Effector memory CD4-positive, alpha-beta T cell (primary cell): ENCODE measurements at places on chromosomes 11 and 22.

DNA sequence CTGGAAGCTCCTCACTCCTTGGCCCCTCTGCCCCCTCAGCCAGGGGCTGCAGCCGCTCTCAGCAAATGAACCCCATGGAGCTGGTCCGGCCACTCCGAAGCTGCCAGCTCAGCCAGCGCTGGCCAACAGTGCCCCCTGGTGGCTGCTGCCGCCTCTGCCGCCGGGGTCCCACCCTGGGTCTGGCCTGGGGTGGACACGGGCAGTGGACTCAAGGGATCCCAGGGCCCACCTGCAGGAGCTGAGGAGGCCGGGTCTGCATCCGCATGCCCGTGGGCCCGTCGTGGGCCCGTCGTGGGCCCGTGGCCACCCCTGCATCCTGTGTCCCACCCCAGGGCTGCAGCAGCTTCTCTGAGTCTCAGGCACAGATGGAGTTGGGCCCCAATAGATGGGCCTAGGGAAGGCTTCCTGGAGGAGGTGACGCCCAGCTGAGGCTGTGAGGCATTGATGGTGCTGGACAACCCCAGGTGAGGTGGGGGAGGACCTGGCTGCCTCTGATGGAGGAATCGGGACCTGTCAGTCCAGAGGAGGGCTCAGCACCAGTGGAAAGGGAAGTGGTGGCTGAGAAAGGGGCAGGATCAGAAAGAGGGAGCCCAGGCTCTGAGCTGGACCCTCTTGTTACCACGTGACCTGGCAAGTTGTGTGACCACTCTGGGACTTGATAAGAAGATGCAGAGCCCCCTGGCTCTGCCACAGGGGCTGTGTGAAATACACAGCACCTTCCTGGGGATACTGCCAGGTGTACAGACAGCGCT is 522.3 kb downstream of the BRD1 start:
- no peak for DNase-seq

- no peak for DNase-seq
Observed at GRCh38 chr11:34065505-34066203, 14.1 kb downstream of the CAPRIN1 start.

- DNase-seq = no peak
Observed at GRCh38 chr11:74284466-74284865, 27.0 kb downstream of the P4HA3 start.

DNA sequence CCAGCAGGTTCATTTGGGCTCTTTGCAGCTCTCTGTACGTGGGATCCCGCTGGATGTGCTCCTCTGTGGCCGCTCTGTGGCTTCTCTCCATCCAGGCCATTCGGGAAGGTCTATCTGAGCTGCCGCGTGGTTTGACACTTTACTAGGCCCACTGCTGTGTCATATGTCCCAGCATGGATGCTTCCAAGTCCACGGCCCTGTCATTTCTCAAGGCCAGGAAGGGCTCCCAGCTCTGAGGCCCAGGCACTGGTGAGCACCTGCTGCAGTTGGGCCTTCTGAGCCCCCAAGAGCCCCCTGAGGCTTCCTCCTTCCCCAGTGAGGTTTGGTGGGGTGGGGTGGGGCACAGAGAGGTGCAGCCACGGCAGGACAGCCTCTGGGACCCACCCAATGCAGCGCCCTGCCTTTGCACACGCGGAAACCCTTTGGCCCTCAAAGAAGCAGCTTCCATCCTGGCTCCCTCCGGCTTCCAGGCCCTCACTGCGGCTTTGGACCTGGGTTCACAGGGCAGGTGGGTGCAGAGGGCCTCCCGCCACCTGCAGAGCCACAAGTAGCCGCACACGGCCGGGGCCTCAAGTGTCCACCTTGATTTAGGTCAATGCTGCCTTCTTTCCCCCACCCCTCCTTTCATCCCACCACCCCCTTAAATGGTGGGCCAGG is 44.5 kb upstream of the FGF3 start:
- DNase-seq = no peak

GRCh38 chr11:3826721-3827120 is 14.0 kb downstream of the RHOG start:
- DNase-seq = no peak

- DNase-seq = peak; percentile 18
Observed at GRCh38 chr11:77187776-77188632, 60.0 kb downstream of the MYO7A start.

DNA sequence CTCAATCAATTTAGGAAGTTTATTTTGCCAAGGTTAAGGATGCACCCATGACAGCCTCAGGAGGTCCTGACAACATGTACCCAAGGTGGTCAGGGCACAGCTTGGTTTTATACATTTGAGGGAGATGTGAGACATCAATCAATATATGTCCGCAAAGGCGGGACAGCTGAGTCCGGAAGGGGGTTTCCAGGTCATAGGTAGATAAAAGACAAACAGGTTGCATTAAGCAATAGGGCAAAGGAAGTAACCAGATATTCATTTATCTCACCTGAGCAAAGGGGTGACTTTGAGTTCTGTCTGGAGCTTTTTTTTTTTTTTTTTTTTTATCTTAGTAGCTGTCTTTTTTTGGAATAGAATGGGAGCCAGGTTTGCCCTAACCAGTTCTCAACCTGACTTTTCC is 2.0 kb upstream of the TRIM34 start:
- DNase-seq = no peak

GRCh38 chr11:14974515-14975251 is 2.5 kb upstream of the CALCA start:
- no peak for DNase-seq

DNA sequence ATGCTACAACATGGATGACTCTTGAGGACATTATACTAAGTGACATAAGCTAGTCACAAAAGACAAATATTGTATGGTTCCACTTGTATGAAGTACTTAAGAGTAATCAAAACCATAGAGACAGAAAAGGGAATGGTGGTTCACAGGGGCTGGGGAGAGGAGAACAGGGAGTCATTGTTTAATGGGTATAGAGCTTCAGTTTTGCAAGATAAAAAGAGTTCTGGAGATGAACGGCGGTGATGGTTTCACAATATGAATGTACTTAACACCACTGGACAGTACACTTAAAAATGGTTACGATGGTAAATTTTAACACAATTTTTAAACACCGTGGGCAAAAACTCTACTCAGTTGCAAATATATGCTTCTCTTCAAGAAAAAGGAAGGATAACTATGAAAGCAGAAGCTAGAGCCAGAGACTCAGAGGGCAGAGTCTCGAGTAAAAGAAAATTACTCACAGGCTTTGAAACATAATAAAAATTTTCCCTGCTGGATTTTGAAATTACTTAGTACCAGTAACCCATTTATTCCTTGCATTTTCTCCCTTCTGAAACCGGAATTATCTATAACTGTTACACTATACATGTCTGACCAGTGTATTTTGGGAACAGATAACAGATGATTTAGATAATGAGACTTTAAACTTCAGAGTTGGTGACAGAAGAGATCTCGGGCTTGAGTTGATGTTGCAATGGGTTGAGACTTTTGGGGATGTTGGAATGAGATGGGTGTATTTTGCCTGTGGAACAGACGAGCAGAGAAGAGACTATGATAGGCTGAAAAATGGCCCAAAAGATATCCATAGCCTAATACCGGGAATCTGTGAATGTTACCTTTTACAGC is 15.0 kb downstream of the MRTFA start:
- no peak for DNase-seq

DNA sequence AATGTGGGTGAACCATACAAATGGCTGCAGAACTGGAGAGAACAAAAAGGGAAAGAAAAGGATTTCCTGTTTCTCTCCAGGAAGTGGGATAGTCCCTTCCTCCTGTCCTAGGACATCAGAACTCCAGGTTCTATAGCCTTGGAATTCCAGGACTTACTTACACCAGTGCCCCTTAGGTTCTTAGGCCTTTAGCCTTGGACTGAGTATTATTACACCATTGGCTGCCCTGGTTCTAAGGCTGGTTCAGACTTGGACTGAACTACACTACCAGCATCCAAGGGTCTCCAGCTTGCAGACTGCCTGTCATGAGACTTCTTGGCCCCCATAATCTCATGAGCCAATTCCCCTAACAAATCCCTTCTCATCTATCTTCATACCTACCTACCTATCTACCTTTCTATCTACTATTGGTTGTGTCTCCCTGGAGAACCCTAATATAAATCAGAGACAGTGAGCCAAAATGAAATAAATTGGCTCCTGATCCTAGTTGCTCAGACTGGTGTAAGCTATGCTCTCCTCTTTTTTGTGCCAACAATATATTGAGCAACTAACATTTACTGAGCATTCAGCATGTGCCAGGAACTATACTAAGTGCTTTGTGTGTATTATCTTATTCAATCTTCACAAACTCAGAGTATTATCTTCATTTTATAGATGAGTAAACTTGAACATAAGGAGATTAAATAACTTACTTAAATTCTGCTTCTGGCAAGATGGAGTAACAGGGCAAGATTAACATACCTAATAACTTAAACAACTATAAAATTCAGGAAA is 303.7 kb downstream of the TTC28 start:
- no peak for DNase-seq

DNA sequence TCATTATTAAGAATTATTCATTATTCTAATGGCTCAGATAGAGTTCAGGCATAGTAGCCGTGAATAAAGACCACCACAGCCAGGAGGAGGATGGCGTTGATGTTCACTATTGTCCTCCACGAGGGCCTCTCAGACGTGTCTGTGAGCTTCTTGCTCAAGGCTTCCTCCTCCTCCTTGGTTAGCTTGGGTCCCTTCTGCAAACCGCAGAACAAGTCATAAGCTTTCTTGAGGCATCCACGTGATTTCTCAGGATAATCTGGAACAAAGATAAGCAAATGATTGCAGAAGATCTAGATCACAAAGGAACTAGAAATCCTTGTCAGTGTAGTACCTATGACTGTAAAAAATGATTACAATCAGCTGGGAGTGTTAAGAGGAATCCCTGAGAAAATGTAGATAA is 13.6 kb upstream of the RFPL2 start:
- DNase-seq = no peak

DNA sequence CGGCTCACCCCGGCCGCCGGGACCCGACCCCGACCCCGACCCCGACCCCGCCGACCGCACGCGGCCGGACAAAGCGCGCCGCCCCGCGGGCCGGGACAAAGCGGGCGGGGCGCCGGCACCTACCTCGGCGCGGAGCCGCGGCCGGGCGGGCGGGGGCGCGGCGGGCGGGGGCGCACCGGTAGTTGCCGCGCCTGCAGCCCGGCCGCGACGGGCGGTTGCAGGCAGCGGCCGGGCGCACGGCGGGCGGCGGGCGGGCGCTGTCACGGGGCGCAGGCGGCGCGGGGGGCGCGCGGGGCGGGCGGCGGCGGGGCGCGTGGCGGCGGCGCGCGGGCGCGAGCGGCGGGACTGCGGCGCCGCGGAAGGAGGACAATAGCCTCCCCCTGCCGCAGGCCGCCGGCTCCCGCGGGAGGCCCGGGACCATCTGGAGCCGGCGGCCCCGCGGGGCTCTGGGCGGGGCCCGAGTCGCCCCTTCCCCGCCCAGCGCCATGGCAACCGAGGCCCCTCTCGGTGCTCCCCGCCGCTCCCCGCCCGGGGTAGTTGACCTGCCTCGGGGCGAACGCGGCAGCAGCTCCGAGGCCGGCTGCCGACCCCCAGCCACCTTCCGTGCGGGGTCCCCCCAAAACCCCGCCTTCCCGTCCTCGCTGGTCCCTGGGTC is 851 bp downstream of the SPTBN2 start:
- DNase-seq = no peak

- DNase-seq = no peak
Observed at GRCh38 chr22:28950617-28951411, 67.4 kb downstream of the ZNRF3 start.

- DNase-seq = no peak
Observed at GRCh38 chr11:111539426-111540113, 950 bp upstream of the LAYN start.

DNA sequence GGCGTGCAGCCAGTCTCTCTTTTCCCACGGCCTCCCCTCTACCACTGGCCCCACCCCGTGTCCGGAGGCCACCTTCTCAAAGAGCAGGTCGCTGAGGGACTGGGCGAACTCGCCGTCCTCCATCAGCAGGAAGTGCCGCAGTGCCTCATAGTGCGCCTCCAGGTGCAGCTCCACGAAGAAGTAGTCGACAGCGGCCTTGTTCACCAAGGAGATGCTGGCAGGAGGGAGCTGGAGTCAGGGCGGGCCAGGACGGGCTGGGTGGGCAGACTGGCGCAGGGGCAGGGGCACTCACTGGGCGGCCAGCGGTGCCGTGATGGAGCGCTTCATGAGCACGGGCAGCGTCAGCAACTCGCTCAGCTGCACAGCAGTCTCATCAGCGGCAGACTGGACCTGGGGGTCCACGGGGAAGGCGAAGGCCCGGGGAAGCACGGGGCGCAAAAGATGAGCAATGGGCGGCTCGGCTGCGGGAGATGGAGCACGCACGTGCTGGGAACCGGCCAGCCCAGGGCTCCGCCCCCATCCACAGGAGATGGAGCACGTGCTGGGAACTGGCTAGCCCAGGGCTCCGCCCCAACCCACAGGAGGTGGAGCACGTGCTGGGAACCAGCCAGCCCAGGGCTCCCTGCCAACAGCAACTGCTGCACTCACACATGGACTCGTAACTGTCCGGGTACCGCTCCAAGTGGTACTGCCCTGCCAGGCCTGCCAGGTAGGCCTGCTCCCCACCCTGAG is 18.4 kb downstream of the SELENOO start:
- DNase-seq = no peak

DNA sequence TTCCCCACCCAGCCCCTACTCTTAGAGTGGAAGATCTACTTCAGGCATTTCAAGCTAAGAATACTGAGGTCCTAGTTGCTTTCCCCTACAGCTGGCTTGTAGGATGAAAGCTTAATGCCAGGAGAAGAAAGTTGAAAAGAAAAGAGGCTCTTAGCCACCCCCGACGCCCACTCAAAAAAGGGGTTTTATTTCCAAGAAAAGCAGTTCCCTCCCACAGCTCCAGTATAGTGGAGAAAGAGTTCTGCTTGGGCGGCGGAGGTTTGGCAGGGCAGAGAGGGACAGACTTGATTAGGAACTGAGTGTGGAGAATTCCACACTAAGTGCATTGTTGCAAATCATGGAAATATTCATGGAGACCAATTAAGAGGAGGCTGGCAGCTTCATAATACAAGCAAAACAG is 470.9 kb downstream of the ETS1 start:
- no peak for DNase-seq

DNA sequence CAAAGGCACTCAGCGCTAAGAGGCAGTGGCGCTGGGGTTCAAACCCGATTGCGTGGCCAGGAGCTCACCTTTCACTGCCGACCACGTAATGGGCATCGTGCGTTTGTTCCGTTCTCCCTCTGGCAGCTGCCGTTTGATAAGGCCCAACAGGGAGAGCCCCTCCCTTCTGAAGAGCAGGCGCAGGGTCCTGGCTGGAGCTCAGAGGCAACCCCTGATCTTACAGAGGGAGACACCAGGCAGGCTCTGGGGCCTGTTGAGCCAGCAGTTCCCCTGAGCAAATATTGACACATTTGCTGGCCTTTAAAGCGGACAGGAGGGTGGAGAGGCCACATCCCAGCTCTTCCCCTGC is 11.7 kb upstream of the C1QTNF6 start:
- no peak for DNase-seq

- no peak for DNase-seq
Observed at GRCh38 chr22:40265783-40266182, 80.5 kb upstream of the ADSL start.
